ENCODE measurements at places on chromosomes 1 and 21.
A peak's percentile ranks its signal among the peaks of the same experiment; 100 is the strongest.

- DNase-seq, result no peak
Observed at GRCh38 chr1:234148350-234148749, 224.9 kb upstream of the COA6 start.

DNA sequence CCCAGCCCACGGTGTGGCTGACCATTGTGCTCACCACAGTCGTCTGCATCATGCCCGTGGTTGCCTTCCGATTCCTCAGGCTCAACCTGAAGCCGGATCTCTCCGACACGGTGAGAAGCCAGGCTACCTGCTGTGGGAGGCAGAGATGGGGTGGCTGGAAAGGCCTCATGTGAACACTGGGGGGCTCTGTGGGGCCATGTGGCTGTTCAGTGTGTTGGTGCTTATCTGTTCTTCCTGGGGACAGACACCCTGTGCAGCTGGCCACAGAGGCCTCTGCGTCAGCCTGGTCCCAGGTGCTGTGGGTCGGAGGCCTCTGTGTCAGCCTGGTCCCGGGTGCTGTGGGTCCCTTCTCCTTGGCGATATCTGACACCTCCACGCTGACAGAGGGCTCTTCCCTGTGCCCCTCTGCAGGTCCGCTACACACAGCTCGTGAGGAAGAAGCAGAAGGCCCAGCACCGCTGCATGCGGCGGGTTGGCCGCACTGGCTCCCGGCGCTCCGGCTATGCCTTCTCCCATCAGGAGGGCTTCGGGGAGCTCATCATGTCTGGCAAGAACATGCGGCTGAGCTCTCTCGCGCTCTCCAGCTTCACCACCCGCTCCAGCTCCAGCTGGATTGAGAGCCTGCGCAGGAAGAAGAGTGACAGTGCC is 23.2 kb downstream of the ATP8B2 start:
- no peak for DNase-seq

DNA sequence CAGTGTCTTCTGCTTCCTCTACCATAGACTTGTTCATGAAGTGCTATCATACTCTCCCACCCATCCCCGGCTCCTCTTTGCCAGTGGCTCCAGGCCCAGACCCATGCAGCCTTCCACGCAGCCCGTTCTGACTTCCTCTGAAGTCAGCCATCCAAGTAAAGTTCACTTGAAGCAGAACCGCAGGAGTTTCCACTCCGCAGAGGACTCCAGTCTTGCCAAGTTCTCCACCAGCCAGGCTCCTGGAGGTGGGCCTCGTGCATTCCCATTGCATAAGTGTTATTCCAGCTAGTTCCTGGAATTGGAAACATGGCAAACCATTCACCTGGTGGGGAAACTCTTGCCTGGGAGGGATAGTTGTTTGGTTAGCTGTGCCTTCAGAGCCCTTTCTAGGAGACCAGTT is 185.1 kb downstream of the PLPP3 start:
- no peak for DNase-seq

DNA sequence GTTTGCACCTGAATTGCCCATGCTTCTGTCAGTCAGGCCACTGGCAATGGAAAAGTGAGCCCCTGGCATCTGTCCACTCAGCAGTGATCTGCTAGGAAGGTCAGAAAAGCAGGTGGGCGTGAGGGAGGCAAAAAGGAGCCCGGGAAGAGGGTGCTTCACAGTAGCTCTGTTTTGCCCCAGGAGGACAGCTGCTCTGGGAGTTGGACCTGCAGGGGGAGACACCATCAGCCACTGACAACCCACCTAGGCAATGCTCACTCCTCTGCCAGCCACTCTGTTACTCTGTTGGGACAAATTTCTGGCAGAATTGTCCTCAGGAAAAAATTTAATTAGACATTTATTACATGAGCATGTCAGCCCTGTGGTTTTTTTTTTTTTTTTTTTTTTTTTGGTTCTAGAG is 146.4 kb downstream of the LRIG2 start:
- DNase-seq, result no peak

DNA sequence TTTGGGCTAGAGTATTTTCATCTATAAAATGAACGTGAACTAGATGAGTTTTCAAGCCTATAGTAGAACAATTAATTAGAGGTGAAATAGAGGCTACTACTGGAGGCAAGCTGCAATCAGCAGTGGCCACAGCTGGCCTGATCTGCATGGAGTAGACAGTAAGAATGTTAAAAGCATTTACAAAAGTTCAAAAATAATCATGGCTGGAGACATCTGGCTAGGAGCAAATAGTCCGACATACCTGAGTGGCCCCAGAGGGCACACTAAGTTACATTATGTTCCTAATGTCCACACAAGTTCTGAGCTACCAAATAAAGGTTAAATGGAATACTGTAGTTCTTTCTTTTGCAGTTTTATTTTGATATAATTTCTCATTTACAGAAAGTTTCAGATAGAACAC is 28.0 kb downstream of the MPZL1 start:
- DNase-seq, result no peak

- DNase-seq, result no peak
Observed at GRCh38 chr1:13783551-13783950, 83.6 kb downstream of the PRDM2 start.

DNA sequence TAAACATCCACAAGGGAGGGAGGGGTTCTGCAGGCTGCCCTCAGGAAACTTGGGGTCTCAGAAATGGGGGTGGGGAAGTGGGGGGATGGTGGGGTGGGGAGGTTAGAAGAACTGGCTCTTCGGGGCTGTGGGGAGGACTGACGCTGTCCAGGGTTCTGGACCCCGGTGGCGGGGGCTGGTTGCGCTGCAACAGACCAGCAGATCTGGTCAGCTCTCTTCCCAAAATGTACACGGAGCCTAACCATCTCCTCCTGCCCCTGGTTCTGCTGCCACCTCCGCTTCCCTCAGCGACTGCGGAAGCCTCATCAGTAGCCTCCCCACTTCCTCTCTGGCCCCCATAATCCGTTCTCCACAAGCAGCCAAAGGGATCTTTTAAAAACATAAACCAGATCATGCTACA is 29.3 kb upstream of the C1QA start:
- no peak for DNase-seq

GRCh38 chr1:156435545-156436140 is 64.9 kb downstream of the MEF2D start:
- DNase-seq, result no peak

DNA sequence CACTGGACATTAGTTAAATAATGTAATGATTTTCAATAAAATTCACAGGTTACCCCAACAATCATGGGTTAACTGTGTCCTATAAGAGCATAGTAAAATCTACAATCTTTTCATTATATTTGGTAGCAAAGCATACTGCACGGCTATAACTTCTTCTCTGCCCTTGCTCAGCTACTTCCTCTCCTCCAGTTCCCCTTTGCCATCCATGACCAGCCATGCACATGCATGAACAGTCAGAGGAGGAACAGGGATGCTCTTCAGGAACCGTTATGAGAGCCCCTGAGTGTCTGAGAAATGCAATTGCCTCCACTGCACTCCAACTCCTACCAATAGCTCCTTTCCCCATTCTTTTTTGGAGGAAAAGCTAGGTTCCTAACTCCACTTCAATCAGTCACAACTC is 646.7 kb downstream of the LTN1 start:
- no peak for DNase-seq

DNA sequence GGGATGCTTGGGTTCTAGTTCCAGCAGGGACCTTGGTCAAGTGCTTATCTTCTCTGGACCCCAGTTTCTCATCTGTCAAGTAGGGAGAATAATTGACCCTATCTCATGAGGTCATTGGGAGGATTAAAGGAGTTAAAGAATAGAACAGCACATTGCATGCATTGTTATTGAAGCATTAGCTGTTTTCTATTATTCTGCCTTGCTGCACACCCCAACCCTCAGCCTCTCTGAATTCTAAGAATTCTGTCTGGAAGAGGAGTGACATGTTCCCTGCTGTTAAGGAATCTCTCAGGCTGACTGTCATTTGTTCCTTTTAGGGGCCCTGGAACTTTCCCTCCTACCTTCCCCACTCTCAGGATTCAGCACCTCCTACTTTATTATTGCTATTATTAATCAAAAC is 73.9 kb downstream of the NENF start:
- no peak for DNase-seq

DNA sequence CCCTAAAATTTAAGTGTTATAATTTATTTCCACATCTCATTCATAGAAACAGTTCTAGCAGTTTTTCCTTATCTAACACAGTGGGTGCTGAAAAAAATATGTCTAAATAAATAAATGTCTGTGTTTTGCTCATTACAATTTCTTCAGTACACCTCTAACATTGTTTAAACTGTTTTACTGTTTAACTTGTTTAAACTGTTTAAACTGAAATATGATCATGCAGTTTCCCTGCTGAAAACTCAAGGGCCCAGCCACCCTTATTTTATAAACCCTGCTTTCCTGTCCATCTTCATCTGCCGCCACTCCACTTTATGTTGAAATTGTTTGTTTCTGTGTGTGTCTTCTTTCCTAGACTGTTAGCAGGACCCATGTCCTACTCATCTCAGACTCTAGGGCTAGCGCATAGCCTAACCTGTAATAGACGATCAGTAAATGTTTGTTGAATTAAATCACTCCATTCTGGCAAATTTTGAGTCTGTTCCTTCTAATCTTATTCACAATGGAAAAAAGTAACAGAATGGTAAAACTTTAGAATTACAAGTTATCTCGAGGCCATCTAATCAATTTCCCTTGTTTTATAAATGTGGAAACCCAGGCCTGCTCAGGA is 9.4 kb upstream of the PIK3C2B start:
- no peak for DNase-seq

GRCh38 chr1:33137800-33138199 is 44.0 kb downstream of the TRIM62 start:
- peak; percentile 15 for DNase-seq

GRCh38 chr1:180252638-180253536 is 22.8 kb downstream of the LHX4 start:
- DNase-seq, result peak; percentile 81

- no peak for DNase-seq
Observed at GRCh38 chr1:22892789-22893188, 79.9 kb downstream of the LACTBL1 start.

DNA sequence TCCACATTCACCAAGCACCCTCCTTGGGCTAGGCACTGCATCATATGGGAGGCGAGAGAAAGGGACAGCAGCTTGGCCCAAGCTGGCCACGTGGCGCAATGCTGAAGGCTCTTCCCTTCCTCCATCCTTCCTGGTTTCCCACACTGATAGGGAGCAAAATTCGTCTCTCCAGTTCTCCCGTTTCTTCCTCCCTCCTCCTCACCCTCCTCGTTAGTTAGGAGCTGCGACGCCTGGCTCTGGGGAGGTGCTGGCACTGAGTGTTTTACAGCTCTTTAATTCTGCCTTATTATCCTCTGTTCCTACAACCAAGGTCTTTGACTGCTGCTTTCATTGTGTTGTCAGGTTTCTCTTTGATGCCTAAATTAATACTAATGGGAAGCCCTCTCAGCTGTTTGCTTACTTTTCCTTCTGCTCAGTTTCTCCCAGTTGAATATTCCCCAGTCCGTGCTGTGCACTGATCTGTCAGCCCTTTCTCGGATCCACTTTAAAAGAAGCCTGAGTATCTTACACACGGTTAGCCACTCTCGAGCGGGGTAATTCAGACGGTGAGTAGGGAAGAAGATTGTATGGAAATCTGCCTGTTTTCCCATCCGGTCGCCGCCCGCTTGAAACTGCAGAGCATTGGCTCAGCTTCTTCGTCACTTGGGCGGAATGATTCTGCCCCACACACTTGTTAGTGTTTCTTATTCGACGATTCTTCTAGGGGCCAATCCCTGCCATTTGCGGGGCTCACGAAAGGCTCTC is 56.2 kb upstream of the SMYD2 start:
- no peak for DNase-seq

DNA sequence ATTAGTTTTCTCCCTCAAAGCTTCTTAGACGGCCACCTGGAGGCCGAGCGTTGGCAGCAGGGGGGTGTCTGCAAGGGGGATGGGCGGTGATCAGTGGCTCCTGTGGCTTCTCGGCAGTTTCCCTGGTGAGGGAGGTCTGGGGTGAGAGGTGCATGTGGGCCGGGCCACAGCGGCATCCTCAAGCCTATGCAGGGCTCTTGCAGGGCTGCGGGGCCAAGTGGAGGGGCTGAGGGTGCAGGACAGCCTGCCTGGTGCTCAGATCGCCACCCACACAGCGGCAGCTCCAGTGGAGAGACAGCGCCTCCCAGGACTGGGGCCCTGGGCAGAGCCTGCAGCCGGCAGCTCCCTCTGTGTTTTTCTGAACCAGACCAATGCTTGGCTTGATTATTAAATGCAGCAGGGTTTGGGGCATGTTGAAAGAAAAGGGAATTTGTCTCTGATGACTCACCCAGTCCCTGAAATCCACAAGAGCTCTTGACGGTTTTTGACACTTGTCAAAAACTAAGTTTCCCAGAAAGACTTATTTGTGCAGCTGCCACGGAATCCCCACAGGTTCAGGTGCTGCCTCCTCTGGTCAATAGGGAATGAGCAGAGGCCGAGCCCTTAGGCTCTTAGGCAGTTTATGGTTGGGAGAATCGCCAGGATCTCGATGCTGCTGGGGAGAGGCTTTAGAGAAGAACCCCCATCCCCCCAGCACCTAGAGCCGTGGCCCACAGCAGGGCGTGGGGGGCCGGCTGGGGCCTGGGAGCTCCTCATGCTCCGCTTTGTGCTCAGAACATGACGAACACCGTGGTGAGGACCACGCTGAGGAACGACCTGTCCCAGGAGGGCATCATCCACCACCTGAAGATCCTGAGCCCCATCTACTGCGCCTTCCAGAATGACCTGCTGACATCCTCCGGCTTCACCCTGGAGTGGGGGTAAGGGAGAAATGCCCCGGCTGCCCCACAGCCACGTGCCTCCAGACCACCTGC is 54.7 kb downstream of the UMODL1 start:
- DNase-seq, result no peak

- no peak for DNase-seq
Observed at GRCh38 chr1:17966341-17966740, 141.3 kb upstream of the IGSF21 start.

- DNase-seq, result no peak
Observed at GRCh38 chr21:39581414-39581813, 31.3 kb upstream of the B3GALT5 start.

DNA sequence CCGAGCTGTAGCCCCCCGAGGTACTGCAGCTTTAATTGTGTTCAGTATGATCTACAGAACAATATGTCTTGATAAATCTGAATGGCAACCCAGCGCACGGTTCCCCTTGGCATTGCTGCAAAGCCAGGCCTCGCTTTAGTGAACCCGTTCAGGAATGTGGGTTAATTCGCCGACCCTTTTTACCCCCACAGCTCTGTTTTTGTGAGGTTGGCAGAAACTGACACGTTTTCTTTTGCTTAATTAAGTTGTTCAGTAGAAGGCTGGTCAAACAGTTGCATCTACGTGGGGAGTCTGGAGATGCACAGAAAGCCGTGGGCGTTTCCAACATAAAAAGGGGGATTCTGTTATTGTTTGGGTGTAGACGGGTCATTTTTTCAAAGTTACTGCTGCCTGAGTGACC is 43.2 kb downstream of the OLIG1 start:
- no peak for DNase-seq

- no peak for DNase-seq
Observed at GRCh38 chr1:48526008-48526710, 54.2 kb upstream of the SPATA6 start.

- no peak for DNase-seq
Observed at GRCh38 chr1:225812488-225813213, 2.7 kb downstream of the EPHX1 start.

All from stimulated activated CD4-positive, alpha-beta T cell treated with anti-CD3 and anti-CD28 coated beads, Interleukin-2, amount 100 ng/mL, for 48 hours (primary cell).